Stromal cell of bone marrow (primary cell): ENCODE measurements at places on chromosomes 6 and 20.

- no peak for DNase-seq
Measured at GRCh38 chr6:80466981-80467380, 360.5 kb downstream of the BCKDHB start.

- DNase-seq, result no peak
Measured at GRCh38 chr20:34689486-34689885, 12.6 kb upstream of the PIGU start.

DNA sequence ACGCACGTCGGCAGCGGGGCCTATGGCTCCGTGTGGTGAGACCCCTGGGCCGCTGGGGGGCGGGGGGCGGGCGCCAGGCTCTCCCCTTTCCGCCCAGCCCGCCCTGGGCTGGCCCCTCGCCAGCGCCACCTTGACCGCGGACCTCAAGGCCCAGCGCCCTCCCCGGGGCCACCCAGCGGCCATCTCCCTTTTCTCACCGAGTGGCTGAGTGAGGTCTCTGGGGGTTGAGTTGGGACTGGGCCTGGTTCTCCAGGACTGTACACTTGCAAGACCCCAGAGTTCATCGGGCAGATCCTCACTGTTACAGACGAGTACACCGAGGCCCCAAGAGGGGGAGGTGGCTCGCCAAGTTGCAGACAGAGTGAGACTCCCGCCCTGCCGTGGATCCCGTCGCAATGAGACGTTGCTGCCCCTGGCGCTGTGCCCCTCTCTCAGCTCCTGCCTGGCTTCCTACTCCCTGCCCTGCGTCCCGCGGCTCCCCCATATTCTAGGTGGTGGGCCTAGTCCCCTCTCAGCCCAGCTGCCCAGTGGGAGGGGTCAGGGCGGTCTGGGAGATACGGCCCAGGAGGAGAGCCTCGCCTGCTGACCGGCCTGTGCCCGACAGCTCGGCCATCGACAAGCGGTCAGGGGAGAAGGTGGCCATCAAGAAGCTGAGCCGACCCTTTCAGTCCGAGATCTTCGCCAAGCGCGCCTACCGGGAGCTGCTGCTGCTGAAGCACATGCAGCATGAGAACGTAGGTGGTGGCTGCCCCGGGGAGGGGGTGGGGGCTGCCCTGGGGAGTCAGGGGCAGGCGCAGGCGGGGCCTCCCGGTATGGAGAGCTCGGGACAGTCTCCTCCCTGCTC is 576 bp downstream of the MAPK13 start:
- no peak for DNase-seq

- DNase-seq, result no peak
Measured at GRCh38 chr6:72653026-72653425, 31.2 kb downstream of the KCNQ5 start.

- peak; percentile 85 for DNase-seq
Measured at GRCh38 chr20:62704341-62704948, 4.2 kb upstream of the NTSR1 start.

DNA sequence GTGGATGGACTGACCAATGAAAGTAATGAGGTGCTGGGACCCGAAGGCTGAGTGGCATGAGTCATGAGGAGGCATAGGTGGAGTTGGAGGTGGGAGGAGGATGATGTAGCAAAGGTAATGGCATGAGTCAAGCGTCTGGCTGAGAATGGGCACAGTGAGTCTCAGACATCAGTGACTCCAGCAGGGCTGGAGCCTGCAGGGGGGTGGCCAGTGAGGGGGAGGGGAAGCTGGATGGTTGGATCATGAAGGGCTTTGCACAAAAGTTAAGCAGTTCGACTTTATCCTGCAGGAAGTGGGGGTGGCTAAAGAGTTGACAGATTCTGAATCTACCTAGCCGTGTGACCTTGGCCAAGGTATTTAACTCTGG is 99.0 kb upstream of the IYD start:
- no peak for DNase-seq

DNA sequence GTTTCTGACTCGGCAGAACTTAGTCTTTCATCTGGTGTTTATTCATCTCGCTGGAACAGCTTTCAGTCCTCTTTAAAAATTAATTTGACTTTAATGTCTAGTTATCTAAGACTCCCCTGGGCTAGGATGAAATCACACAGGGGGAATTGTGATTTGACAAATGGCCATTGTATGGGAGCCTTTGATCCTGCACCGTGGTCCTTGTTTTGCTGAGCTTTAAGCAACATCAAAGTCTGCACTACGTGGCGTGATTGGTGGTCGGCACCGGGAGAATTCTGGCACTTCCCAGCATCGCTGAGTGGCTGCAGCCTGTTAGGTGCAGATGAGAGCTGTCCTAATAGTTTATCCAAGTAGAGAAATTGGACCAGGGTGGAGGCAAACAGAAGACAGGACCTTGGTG is 146.9 kb downstream of the TBC1D7 start:
- no peak for DNase-seq

- no peak for DNase-seq
Measured at GRCh38 chr6:101117393-101118135, 236.4 kb upstream of the ASCC3 start.

- DNase-seq, result no peak
Measured at GRCh38 chr20:26154224-26154623, 457.6 kb upstream of the ZNF337 start.

- DNase-seq, result no peak
Measured at GRCh38 chr6:667253-667927, 10.5 kb upstream of the HUS1B start.

GRCh38 chr20:51796340-51796739 is 6.0 kb downstream of the SALL4 start:
- no peak for DNase-seq

- no peak for DNase-seq
Measured at GRCh38 chr6:125246566-125246965, 55.2 kb downstream of the HDDC2 start.

DNA sequence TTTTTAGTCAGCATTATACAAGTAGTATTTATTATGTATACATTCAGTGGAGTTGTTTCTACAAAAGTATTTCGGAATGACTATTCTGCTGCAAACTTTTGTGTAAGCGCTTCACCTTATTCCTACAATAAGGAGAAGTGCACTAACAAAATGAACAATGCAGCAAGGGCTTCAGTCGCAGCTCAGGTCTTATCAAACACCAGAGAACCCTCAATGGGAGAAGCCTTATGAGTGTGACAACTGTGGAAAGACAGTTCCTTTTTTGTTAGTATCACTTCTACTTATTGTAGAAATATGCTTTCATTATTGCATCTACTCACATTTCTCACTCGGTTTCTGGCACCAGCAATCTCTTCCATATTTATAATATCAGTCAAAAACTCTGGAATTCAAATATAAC is 18.8 kb downstream of the ZKSCAN3 start:
- no peak for DNase-seq

DNA sequence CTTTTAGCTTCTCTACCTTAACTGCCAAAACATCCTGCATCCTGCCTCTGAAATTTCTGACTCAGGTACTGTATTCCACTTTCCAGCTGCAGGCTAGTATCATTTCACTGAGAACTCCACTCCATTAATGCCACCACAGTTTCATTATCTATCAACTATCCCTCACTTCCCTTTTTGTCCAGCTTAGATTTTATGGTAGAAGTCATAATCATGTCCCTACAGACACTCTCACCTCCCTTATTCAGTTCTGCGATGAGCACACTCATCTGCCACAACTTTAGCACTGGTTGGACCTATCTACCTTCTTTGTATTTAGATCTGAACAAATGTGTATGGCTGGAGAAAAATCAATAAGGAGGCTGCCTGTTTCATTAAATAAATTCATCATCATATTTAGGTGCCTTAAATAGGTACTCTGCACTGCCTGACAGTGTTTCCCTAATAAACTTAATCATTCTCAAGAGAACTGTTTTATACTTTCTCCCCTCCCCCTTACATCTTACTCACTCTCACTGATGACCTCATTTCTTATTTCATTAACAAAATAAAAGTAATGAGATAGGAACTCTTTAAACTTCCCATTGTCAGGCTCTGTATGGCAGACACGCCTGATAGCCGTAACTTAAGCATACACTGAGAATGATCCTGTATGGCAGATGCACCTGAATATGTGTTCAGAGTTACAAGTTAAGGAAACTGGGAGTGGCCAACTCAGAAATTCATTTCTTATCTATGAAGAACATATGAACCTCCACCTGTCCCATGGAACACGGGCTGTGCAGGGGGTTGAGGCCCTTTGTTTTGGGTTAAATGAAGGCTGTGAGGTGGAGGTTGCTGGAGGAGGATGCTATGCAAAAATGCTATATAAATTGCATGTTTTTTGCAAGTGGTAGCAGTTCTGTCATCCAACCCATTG is 95.3 kb upstream of the MAN1A1 start:
- no peak for DNase-seq

GRCh38 chr6:41504466-41505121 is 41.6 kb upstream of the FOXP4 start:
- no peak for DNase-seq

GRCh38 chr20:61786230-61786629 is 279.5 kb downstream of the TAF4 start:
- DNase-seq, result no peak

GRCh38 chr20:31869942-31870725 is at the start of the genes DUSP15 and TTLL9:
DUSP15 (minus strand) TSS chr20:31870527; CDS start chr20:31870337, 190 bp downstream.
TTLL9 (plus strand) TSS chr20:31870634; CDS start chr20:31871127, 493 bp downstream.
- no peak for DNase-seq

DNA sequence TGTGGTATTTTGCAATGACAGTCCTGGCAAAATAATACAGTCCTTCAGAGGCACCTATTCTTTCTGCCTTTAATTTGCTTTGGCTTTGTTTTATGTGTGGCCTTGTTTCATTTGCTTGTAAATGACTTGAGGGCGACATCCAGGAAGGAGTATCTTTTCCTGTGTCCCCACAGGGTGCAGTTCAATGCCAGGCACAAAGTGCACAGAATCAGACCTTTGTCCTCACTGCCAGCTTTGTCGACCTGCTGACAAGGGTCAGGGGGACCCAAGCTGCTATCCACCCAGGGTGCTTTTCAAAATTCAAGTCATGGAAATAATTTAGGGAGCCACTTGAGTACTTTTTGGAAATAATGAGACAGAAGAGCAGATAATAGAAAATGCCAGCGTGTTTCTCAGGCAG is 37.0 kb upstream of the CDKN1A start:
- no peak for DNase-seq

DNA sequence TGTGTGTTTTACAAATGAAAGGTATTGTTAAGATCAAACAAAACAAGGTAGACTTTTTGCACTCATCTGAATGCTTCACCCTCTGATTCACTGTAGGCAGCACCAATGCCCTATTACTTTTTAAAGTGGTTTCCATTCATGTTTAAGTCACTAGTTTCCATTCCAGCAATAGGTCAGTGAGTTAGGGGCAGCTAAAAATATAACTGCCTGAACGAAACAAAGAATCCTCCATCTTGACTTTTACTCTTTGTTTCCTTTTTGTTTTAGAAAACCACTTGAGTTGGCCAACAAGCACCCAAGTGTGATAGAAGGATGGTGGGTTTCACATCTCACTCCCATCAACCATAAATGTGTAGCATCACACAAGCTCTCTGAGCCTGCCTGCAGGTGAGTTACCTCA is 25.5 kb downstream of the CLIC5 start:
- no peak for DNase-seq

DNA sequence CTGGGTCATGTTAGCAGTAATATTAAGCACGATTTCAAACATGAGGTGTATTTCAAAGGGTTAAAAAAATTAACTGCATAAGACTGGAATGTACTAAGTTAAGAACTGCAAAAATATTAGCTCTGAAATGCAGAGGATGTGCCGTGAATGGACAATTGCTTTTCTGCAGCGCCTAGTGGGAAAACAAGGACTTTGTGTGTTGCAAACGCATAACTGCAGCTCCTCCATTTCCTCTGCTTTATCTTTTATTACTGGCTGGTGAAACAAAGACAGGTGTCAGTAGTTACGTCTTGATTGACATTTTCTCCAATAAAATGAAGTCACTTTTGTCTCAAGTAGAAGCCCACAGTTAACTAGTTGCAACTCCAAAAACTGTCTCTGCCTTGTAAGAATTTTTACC is 1.7 kb downstream of the PDE7B start:
- DNase-seq, result no peak

- no peak for DNase-seq
Measured at GRCh38 chr6:42762426-42762859, 16.5 kb upstream of the TBCC start.

DNA sequence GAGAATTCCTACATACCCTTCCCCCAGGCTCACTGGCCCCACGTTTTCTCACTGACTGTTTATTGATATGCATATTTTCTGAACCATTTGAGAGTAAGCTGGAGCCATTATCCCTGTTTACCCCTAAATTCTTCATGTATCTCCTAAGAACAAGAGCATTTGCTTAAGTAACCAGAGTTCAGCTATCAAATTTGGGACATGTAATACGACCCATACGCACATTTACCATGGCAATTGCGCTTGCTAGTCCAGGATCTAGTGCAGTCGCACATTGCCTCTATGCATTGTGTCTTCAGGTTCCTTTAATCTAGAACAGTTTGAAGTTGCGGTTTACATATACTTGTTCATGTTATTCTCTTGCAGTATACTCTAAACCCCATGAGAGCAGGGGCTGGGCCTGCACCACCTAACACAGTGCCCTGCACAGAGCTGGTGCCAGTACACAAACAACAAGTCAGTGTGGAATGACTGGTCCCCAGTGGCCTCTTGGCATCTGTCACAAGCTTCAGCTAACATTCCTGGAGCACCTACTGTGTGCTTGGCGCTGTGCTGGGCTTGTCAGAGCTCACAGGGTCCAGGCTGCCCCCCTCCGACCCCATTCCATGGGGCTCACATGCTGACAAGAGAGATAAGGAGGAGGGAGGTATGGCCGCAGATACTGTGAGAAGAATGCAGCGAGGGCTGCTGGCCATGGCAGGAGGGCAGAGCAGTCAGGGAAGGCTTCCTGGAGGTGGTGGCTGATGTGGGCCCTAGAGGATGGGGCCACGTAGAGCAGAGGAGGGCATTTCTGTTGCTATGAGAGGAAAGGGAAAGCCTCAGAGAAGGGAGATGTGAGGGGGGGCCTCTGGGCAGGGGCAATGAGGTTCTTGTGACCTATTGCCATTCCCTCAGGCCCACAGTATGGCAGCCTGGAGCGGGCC is 28.1 kb downstream of the SPDEF start:
- DNase-seq, result no peak

- DNase-seq, result peak; percentile 64
Measured at GRCh38 chr20:17562804-17563305, 7.0 kb upstream of the DSTN start.

- no peak for DNase-seq
Measured at GRCh38 chr6:40794586-40794985, 207.4 kb upstream of the LRFN2 start.

DNA sequence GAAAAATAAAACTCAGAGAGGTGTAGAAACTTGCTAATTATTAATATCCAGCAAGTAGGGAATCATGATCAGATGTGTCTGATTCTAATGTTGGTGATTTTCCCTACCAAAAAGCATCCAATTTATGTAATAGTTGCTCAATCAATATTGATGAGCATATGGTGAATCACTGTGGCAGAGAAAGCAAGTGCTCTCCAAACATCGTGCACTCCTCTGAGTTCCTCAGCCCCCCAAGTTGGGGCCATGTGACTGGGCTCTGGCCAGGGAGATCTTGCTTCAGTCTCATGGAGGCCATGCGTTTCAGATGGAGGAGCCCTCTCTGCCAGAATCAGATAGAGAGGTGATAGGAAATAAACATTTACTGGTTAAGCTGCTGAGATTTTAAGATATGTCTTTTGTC is 133.2 kb upstream of the LY86 start:
- no peak for DNase-seq
